Uterine smooth muscle cell (primary cell): ENCODE measurements at places on chromosomes 3 and 15. TPM values are rescaled to one million over a fixed set of nuclear protein-coding genes. Genes with fewer than 3 reads are reported as not detected.

Gene FBXW12
- total RNA-seq, result not detected in 2 replicates

Gene NR2F2
- total RNA-seq, result 30.2 and 41.1 TPM in 2 replicates

Gene MFGE8
- 100 and 165 TPM in 2 replicates for total RNA-seq

Gene TNIK
- 20.4 and 23.7 TPM in 2 replicates for total RNA-seq

Gene SCN11A
- total RNA-seq, result under 0.01 and 0.11 TPM in 2 replicates

Gene SPINK8
- total RNA-seq, result not detected in 2 replicates

Gene C3orf20
- total RNA-seq, result not detected in 2 replicates

Gene CKMT1B
- not detected in 2 replicates for total RNA-seq

Gene ZIC1
- not detected in 2 replicates for total RNA-seq

Gene KCNMB3
- total RNA-seq, result 1.2 and 1.5 TPM in 2 replicates
